Stimulated activated CD8-positive, alpha-beta memory T cell treated with anti-CD3 and anti-CD28 coated beads, Interleukin-15, amount 100 ng/mL, for 1 hour (primary cell): ENCODE measurements at places on chromosomes 7 and 10.

- DNase-seq, result no peak
Observed at GRCh38 chr7:2814946-2815874, 28.9 kb downstream of the GNA12 start.

- no peak for DNase-seq
Observed at GRCh38 chr7:100680576-100681271, 7.2 kb downstream of the GNB2 start.

GRCh38 chr7:39620486-39620885 lies 2.9 kb upstream of the RALA start:
- DNase-seq, result no peak

- no peak for DNase-seq
Observed at GRCh38 chr10:11687779-11688447, 54.3 kb upstream of the ECHDC3 start.

GRCh38 chr10:30368065-30368718 lies 19.1 kb upstream of the MTPAP start:
- DNase-seq, result no peak
